ENCODE measurements at places on chromosomes 12 and 14.

DNA sequence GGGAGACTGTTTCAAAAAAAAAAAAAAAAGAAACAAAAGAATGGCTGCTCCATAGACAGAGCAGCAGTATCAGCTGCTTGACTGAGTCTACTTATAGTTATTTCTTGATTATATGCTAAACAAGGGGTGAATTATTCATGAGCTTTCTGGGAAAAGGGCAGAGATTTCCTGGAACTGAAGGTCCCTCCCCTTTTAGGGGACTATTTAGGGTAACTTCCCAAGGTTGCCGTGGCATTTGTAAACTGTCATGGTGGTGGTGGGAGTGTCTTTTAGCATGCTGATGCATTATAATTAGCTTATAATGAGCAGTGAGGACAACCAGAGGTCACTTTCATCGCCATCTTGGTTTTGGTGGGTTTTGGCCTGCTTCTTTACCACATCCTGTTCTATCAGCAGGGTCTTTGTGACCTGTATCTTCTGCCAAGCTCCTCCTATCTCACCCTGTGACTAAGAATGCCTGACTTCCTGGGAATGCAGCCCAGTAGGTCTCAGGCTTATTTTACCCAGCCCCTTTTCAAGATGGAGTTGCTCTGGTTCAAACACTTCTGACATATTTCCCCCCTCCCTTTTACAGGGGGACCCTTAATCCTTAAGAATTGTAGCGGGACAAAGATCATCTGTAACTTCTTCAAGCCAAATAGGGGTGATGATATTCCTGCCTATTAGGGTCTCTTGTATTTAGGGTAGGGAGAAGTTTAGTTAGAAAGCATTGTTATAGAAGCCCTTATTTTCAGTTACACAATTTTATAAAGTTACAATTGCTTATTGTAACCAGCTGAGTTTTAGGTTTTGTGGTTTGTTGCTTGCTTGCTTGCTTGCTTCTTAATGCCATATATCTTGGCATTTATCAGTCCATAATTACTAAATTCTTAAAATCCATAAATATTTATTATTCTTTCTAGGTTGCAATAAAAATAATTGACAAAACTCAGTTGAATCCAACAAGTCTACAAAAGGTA lies 42.5 kb downstream of the MARK3 start:
- DNase-seq: no peak

DNA sequence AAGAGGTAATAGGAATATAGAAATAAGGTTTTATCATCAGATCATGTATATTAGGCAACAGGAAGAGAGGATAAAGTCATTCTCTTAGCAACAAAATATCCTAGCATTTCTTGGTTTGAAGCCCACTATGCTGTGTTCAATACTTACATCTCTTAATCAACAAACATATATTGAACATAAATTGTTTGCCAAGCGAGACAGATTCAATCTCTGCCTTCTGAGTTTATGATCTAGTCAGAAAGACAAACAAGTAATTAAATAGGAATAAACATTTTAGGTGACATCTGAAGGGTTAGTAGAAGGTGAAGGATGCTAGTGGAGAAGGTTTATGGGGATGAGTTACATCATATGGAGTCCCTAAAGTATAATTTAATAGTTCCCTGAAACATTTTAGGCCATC lies 54.8 kb downstream of the PPHLN1 start:
- DNase-seq: no peak

GRCh38 chr14:65335411-65335947 lies 77.1 kb upstream of the FUT8 start:
- DNase-seq: no peak

- DNase-seq: no peak
Observed at GRCh38 chr14:64728106-64728505, 23.9 kb downstream of the PLEKHG3 start.

DNA sequence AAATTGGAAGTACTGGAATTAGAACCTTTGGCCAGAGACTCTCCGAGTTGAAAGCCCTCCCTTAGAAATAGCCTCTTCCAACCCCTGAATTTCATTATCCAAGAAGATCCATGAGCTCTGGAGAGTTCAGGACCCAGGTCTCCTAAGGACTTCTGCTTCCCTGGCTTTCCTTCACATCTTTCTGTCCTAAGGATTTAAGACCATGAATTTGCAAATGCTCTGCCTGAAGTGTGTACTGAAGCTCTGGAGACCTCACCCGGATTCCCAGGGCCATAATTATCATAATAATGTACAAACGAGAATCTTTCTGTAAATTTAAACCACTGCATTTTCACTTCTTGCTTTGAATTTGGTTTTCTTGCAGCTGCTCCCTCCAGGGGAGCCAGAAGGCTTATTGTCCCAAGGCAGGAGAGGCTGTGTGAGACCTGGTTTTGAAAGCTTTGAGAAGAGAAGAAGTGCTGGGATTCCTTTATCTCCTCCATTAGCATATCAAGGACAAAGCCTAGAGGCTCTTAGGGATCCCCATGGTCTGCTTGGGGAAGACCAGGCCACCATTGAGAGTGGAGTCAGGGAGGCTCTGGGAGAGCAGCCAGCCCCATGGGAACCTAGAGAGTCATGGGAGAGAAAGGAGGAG lies 41.1 kb downstream of the GLRX5 start:
- DNase-seq: no peak

GRCh38 chr12:68336889-68337303 lies 4.7 kb upstream of the MDM1 start:
- DNase-seq: no peak

DNA sequence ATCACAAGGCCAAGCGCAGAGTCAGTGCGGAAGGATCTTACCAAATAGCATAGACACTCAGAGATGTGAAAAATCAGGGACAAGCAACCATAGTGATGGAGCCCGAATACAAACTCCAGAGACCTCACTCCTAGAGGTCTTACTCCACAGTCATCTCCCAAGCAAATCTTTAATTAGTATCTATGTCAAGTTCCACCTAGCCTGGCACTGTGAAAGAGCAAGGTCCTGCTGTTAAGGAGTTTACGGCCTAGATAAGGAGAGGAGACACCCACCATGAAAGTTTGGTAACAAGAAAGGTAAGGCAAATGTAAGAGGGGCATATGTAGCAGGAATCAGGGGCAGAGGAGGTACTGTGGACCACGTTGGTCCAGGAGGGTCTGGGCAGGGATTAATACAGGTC lies 7.4 kb upstream of the PLEKHG6 start:
- no peak for DNase-seq
